ENCODE measurements at places on chromosomes 7 and 10.

DNA sequence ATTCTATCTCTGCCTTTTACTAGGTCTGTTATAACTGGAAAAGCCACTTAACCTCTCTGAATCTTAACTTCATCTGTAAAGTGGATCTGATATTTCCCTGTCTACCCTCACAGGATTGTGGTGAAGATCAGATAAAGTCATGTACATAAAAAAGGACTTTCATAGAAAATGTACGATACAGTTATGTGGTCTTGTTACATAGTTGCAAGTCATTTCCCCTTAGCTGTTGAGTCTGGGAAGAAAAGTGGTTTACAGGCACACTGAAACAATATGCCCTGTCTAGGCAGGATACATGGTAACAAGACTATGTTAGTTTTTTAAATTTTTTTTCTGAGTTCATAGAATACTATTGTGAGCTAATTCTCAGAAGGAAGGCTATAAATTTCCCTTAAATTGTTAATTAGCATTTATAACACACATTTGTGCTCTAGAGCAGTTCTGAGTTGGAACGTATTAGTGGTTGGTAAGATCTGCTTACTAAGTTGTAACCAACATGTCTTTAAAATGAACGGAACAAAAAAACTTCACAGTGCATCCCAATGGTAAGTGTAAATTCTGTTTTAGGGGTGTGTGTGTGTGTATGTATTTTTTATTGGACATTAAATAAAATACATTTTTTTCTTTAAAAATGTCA is 7.1 kb upstream of the GSTO1 start:
- no peak for DNase-seq

DNA sequence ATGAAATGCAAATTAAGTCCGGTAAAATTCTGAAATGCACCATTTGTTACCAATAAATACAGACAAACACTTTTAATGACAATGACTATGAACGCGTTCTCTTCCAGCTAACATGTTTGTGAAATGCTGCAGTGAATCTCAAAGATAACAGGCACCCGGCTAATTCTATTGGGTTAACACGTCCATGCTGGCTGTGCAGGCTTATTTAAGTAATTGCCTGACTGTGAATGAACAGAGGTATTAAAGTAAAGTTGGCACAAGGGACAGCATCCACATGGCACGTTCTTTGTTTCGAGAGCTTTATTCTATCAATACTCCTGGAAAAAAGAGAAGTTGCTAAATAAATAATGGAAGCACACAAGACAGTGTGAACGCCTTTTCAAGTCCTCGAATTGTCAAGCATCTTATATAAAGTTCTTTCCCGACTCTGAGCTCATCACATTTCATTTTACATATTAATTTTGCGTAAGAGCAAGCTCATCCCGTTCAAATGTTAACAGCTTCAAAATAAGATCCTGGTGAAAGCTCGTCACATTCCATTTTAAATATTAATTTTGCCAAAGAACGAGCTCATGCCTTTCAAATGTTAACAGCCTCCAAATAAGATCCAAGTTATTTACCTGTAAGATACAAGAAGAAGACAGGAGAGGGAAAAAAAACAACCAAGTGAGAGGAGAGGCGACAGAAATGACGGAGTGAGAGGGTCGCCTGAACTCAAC is 111.3 kb upstream of the RHEB start:
- DNase-seq, result no peak

GRCh38 chr10:68957654-68958053 is 1.7 kb downstream of the DDX21 start:
- DNase-seq, result no peak

GRCh38 chr7:23106057-23106822 is 655 bp downstream of the KLHL7 start:
- DNase-seq, result peak; percentile 16

GRCh38 chr7:107857541-107857912 is 33.5 kb upstream of the DLD start:
- DNase-seq, result no peak
